Daoy (cell line): ENCODE measurements at places on chromosomes 2 and 18.

DNA sequence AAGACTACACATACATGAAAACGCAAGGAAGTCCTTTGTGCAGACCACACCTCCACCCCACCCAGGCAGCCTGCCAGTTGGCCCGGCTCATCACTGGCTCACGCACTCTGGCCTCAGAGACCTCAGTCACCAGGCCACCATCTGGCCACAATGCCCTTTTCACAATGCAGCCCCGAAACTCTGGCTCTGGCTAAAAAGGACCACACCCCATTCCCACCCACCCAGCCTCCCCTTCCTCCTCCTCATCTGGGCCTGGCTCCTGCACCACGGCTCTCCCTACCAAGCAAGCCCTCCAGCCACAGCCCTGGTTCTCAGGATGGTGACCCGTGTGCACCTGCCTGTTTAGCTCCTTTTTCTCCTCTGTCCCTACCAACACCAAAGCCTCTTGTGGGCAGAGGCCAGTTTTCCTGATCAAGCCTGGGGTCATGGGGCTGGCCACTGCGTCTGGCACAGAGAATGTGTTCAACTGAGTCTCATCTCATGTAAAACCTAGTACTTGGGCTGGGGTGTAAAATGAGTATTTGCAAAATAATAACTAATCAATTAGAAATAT, 7.4 kb downstream of the HDAC4 start:
- DNase-seq = no peak

- DNase-seq = no peak
These were observed 7.7 kb upstream of the KCNE4 start for GRCh38 chr2:223044092-223044836.

- no peak for DNase-seq
These were observed 110.0 kb downstream of the OSBPL6 start for GRCh38 chr2:178304333-178304732.

GRCh38 chr18:6435731-6436130, 21.0 kb upstream of the L3MBTL4 start:
- no peak for DNase-seq

DNA sequence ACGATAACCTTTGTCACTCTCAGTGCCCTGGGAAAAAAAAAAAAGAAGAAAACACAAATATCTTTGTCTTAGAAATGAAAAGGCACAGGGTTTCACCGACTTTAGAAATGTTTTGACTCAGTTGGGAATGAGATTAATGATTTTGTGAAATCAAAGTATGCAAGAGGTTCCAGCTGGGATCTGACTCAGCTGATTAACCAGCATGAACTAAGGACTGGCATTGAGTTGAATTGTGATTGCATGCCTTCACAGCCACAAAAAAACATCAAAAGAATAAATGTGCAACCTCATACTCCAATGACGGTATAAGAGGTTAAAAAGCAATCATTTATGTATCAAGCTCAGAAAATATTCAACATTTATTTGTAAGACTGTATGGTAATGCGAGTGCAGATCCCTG, 566.6 kb upstream of the DSEL start:
- no peak for DNase-seq

GRCh38 chr18:31658670-31659575, 25.5 kb downstream of the B4GALT6 start:
- DNase-seq = peak; percentile 66

DNA sequence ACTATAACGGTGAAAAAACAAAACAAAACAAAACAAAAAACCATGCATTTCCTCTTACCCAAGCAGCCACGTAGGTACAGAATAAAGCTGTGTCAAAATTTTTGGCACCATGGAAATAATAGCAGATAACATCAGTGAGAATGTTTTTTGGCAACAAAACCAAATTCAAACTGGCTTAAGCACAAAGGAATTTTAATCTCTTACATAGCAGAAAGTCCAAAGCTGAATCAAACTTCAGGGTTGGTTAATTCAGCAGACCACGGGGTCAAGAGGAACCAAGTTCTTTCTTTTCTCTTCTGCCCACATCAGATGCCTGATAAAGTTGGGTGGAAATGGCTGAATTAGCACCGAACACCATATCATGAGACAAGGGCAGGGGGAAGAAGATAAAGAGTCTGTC, 129.5 kb downstream of the PAX3 start:
- peak; percentile 14 for DNase-seq
